CD8-positive, alpha-beta memory T cell (primary cell): ENCODE measurements at places on chromosomes 13 and 19. TPM values are rescaled to one million over a fixed set of nuclear protein-coding genes. Genes with fewer than 3 reads are reported as not detected.

Gene TMEM190
- not detected for polyA plus RNA-seq

Gene THSD1
- polyA plus RNA-seq = not detected

Gene TEAD2
- not detected for polyA plus RNA-seq

Gene FUT3
- polyA plus RNA-seq = not detected

Gene GAPDHS
- not detected for polyA plus RNA-seq

Gene CGB5
- polyA plus RNA-seq = not detected

Gene MEIOSIN
- not detected for polyA plus RNA-seq

Gene ERICH6B
- not detected for polyA plus RNA-seq

Gene PODNL1
- not detected for polyA plus RNA-seq

Gene PCDH20
- not detected for polyA plus RNA-seq

Gene ICAM1
- polyA plus RNA-seq = 13.1 TPM
